ENCODE measurements at places on chromosomes 16 and 17.

DNA sequence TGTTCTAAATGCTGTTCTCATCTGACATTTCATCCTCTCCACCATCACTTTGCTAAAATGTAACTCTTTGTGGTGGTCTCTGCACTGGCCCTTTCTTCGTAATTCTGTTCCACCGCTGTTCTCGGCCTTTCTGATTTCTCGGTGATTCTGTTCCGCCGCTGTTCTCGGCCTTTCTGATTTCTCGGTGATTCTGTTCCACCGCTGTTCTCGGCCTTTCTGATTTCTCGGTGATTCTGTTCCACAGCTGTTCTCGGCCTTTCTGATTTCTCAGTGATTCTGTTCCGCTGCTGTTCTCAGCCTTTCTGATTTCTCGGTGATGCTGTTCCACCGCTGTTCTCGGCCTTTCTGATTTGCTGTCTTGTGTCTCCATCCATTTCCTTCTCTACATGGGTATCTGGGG, 12.3 kb downstream of the FOXF1 start:
- DNase-seq: no peak

- no peak for DNase-seq
These were observed 415.3 kb upstream of the C16orf82 start for GRCh38 chr16:26651464-26651863.

DNA sequence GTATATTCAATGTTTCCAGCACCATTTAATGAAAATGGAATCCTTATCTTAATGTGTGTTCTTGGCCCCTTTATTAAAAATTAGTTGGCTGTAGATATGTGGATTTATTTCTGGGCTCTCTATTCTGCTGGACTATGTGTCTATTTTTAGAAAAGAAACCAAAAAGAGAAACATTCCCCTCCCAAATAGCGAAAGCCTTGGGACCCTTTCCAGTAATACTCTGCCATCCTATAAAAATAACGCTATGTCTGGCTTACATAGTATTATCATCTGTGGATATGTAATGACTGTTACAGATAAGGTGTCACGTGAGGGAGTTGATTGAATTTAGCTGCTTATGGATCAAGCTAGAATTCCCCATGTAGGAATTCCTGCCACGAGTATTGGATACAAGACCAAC, 279.3 kb upstream of the KIF2B start:
- DNase-seq: no peak

GRCh38 chr17:34721326-34721725, 141.9 kb downstream of the TMEM132E start:
- no peak for DNase-seq

DNA sequence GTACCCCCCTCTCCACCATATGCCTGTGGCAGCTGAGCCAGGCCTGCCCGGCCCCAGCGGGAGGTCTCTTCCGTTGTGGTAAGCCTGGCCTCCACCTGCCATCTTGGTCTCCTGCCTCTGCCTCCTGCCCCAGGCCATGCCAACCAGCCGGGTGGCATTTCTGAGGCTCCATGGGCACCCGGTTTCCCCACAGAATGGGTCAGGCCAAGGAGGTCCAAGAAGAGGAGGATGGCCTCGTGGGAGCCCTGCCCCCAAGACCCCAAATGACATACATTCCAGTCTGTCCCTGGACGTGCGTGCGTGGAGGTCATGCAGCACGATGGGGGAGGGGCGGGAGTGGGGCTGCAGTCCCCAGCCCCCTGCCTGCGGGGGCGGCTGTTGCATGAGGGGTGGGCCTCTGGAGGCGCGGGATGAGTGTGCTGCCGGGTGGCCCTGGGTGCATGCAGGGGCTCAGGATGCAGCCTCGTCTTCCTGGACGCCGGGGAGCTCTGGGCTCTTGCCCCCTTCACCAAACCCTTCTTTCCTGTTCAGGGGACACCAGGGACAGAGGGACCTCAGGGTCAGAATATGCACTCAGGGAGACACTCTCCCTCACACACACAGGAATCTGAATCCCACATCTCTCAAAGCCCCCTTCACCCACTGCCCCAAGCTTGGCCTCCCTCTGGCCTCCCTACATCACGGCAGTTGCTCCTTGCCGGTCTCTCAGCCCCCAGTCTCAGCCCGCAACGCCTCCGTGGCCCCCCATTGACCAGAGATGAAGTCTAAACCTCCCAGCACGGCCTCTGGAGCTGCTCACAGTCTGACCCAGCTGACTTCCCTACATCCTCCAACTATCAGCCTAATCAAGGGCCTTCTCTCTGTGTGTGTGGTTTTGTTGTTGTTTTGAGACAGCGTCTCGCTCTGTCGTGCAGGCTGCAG, 16.0 kb upstream of the NCBP3 start:
- DNase-seq: no peak

Measured in NCI-H460 (cell line).